ENCODE measurements at places on chromosomes 11 and 22.

DNA sequence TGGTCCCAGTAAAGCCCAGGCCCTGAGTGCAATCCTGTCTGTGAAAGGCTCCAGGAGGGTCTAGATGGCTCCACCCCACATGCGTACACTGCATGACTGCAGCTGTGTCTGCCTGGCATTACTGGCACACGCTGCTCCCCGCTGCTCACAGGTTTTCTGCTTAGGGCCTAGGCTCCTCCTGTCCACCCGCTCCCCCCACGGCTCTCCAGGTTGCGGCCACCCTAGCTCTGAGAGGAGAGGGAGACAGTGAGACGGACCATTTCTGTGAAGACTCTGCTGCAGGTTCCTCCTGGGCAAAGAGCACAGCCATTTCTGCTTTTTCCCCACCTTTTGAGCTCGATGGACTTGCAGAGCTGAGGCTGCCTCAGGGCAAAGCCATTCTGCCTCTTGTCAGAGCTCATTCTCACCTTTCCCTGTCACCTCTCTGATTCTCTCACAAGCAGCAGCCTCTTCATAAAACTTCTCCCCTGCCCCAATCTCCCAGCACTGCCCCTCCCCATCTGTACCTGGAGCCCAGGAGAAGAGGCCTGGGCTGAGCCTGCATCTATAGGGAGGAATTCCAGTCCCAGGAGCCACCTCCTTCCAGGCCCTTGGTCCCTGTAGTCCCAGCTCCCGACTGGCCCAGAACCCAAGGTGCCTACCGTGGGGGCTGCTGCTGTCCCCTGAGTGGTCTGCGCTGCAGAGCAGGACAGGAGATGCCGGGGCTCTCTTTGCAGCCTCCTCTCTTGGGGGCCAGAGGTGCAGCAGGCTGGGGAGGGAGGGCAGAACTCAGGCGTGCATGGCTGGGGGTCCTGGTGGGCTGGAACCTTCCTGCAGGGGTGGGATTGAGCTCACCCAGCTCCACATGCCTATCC, 433.7 kb upstream of the B3GAT1 start:
- DNase-seq, result no peak

DNA sequence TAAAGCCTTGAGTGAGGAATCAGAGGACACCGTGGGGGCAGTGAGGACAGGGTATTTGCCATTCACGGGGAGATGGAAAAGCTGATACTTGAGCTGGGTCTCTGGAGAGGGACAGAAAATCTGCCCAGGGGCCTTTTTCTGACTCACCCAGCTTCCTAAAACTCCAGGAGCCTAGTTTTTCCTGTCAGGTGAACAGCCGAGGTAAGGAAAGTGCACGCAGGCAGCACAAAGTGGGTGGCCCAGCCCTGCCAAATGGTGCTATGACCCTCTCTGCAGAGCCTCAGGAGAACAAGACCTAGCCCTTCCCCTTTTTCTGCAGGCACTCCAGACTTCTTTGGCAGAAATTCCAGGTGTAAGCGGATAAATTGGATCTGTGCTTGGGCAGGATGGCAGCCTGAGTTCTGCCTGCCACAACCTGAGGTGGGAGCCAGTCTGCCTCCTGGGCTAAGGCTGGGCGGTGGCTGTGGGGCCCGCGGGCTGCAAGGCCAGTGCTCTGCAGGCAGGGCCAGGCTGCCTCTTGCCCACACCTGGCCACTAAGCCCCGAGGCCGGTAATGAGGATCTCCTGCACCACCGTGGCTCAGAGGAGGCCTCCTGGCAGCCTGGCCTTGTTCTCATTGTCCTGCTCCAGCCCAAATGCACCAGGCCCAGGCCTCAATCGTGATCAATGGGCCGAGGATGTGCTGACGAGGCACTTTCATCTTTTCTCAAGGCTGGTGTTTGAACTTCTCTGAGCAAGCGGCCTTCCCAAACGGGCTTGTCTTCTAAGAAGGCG, 72.9 kb upstream of the LMO1 start:
- peak; percentile 51 for DNase-seq

- no peak for DNase-seq
Observed at GRCh38 chr11:23974601-23975000, 522.3 kb upstream of the LUZP2 start.

DNA sequence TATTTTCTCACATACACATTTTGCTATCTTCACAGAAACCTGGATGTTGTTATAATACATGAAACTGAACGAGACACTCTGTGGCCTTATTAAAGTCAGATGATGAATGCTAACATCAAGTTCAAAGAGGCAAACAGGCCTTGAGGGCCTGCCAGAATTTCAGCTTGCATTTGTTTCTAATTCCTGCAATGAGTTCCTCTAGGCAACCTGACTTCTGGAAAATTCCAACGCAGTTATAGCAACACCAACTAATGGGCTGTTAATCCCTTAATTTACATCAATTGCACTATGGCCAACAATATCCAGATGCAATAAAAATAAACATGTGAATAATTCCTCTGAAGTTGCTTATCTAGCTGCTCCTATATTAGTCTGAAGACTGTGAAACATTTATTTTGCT, 19.1 kb downstream of the PAX6 start:
- no peak for DNase-seq

- peak; percentile 20 for DNase-seq
Observed at GRCh38 chr11:17598700-17599459, 51.8 kb downstream of the OTOG start.

- no peak for DNase-seq
Observed at GRCh38 chr11:59783632-59784090, 26.9 kb downstream of the MRPL16 start.

DNA sequence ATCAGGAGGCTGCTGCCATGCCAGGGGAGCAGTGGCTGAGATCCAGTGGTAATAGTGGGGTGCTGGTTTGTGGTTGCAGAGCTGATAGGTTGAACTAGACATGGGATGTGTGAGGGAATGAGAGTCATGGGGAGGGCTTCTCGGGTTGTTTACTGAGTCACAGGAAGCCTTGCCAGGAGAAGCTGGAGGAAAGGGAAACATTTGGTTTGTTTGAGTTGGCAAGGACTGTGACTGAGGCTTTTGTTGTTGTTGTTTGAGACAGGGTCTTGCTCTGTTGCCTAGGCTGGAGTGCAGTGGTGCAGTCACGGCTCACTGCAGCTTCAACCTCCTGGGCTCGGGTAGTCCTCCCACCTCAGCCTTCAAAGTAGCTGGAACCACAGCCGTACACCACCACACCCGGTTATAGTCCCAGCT, 49.3 kb downstream of the CABIN1 start:
- DNase-seq, result peak; percentile 44

GRCh38 chr11:132718711-132719671, 813.3 kb downstream of the OPCML start:
- DNase-seq, result no peak

DNA sequence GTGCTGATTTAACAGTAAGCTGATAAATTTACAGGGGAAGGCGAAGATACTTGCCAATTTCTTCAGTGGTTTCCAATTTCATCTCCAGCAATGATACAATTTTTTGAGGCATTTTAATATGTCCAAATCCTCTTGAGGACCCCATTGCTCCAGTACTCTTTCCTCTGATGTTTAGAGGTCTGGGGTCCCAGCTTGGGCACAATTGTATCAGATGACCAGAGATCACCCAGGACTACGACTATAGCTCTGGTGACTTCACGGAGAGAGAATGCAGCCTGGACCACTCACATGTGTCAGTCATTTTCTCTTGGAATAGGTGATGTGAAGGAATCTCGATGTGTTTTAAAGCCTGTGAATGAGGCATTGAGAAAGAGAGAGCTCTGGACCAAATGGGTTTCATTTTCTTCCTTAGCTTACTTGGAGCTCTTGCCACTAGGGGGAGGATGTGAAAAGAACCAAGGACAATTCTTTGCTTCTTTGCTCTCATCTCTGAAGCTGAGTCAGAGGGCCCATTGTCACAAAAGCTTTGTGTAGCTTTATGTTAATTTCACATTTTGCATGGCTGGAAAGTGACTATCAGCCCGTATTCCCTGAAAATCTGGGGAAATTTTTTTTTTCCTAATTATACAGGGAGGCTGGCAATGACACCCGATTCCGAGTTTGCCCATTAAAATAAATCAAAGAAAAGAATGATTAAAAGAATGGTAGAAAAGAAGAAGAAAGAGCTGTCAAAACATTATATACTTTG, 6.7 kb upstream of the CCDC90B start:
- peak; percentile 50 for DNase-seq

DNA sequence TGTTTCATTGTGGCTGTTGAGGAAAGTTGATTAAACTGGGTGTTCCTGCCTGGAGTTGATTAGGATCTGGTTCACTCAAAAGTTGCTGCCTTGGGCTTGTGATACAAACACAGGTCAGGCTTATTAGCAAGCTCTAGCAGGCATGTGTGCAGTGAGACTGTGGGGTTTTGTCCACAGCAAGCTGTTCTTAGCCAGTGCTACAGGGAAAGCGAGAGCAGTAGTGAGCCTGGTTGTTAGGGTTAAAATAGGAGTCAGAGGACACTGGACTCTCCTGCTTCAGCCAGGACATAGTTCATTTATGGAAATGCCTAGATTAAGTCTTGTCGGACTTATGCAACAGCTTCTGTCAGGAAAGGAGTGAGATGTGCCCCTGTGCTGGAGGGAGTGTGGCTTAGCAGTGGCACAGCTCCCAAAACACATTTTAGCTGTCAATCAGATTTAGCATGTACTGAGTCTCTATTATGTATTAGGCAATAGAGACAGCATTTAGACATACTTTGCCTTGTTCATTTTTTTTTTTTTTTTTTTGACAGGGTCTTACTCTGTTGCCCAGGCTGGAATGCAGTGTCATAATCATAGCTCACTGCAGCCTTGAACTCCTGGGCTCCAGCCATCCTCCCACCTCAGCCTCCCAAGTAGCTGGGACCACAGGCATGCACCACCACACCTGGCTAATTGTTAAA, 8.7 kb downstream of the SNRPD3 start:
- DNase-seq, result no peak
